ENCODE measurements at places on chromosomes 7 and 10.

DNA sequence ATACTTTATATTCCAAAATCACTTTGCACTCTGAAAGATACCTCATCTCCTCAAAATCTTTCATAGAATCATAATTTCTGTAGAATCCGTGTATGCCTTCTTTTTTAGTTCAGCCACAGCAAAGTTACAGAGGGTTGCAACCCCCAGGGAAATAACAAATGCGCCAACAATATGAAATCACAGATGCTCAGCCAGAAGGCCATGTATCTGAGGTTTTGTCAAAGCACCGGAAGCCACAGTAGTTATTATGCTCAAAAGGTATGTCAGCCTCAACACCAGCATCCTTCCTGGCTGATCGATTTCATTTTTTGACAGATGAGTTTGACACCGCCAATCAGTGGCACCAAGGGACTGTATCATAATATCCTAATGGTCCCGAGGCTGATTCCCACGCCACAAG lies 204.1 kb downstream of the KCNMA1 start:
- peak; percentile 17 for DNase-seq

GRCh38 chr7:2120251-2120660 lies 112.5 kb downstream of the MAD1L1 start:
- no peak for DNase-seq

- DNase-seq = no peak
Observed at GRCh38 chr7:127927348-127927696, 103.9 kb downstream of the LRRC4 start.

- no peak for DNase-seq
Observed at GRCh38 chr10:102119417-102120141, 589 bp downstream of the LDB1 start.

DNA sequence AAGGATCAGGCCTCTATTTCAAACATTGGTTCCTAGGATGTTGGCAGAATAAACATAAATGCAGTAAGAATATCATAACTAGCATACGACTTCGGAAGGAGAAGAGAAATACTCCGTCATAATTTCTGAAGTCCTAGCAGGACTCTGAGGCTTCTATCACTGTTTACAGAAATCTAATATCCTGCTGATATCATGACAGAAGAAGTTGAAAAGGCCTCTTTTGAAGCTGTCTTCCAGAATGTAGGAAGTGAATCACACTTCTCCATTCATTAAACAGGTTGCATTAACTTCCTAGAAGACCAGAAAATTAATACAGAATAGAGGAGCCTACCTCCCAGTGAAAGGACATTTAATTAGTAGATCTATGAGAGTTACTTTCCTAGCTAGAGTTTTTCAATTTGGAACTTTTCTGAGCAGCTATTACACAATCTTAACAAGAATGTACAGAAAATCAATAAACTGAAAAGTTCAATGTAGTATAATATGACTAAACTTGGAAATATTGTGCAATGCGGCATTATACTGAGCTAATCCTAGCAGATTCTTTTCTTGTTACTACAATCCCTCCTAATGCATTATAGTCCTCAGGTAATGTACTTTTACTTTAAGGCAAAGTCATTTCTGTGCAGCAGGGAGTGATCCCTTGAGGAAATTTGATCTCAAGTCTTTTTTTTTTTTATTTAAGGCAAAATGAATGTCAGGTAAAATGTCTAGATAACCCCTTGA lies 622.6 kb upstream of the CELF2 start:
- no peak for DNase-seq

DNA sequence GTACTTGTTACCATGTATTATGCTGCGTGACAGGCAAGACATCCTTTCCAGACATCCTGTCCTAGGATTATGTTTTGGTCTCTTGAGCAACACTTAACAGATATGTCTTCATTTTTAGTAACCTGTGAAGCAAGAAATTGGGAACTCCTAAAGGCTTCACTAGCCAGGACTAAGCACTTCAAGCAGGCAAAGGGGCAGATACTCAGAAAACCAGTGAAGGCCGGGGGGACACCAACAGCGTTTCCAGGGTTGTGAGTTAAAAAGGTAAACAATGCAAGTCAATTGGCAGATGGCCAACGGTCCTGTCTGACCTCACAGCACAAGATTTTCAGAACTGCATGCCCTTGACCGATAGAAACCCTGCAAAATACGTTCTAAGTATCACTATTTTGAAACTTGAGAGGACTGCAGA lies 77.6 kb upstream of the SFMBT2 start:
- no peak for DNase-seq

DNA sequence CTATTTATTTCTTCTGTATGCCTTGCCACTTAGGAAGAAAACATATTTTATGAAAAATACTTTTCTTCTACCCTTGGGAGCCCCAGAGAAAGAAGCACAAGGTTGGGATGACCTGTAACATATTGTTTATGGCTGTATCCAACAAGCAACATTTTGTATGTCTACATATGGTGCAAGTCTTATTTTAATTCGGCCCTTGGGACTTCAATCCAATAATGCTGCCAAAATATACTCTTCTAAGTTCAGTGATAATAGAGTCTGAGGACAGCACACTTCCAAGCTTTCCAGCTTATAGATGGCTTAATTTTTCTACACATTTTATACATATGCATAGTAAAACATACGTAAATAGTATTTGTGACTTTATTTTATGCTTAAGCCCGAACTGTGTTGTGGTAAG lies 318.5 kb upstream of the SEMA3A start:
- peak; percentile 83 for DNase-seq
